Activated T-helper 1 cell treated with anti-CD3 and anti-CD28 coated beads, Interleukin-12 subunit alpha, Interleukin-12 subunit beta, Interleukin-2, Interleukin-4 antibody, amounts not matched to agents 30 ng/mL and 10 ng/mL and 1 ng/mL, durations not matched to agents 14 hours and 24 hours and 36 hours (primary cell): ENCODE measurements at places on chromosomes 7 and 10. TPM values are rescaled to one million over a fixed set of nuclear protein-coding genes. Genes with fewer than 3 reads are reported as not detected.
A peak's percentile ranks its signal among the peaks of the same experiment; 100 is the strongest.

Gene CALY
- total RNA-seq: not detected in 2 replicates

Gene AGFG2
- 113 and 124 TPM in 2 replicates for total RNA-seq

Gene RBP3
- total RNA-seq: not detected in 2 replicates

Gene ABCB4
- not detected in 2 replicates for total RNA-seq

GRCh38 chr7:38630720-38631673 lies at the start of gene AMPH:
AMPH (minus strand) TSS chr7:38631373; CDS start chr7:38631351, 22 bp downstream.
- no peak for DNase-seq
- H3K4me1 ChIP-seq: no peaks in the 10 kb centered on the region
- H3K27ac ChIP-seq: no peak within 1 kb of the TSS
- peak within 1 kb of the TSS; percentile 30 for H3K4me3 ChIP-seq

GRCh38 chr7:92835851-92836488 lies 403 bp downstream of the CDK6 start:
- H3K27me3 ChIP-seq: peaks cover 5% of the 10 kb centered on the region
- peak overlapping the region; percentile 91 for H3K27ac ChIP-seq
- H3K4me3 ChIP-seq: peak overlapping the region; percentile 97
- H3K36me3 ChIP-seq: peaks cover 30% of the 10 kb centered on the region

- no peak overlapping the region for H3K4me3 ChIP-seq
- no peak for DNase-seq
Observed at GRCh38 chr7:90540406-90540805, 55.7 kb upstream of the CDK14 start.

GRCh38 chr7:139495580-139496125 lies 12.2 kb upstream of the KLRG2 start:
- DNase-seq: no peak
- H3K4me3 ChIP-seq: no peak overlapping the region
- H3K36me3 ChIP-seq: no peaks in the 10 kb centered on the region

DNA sequence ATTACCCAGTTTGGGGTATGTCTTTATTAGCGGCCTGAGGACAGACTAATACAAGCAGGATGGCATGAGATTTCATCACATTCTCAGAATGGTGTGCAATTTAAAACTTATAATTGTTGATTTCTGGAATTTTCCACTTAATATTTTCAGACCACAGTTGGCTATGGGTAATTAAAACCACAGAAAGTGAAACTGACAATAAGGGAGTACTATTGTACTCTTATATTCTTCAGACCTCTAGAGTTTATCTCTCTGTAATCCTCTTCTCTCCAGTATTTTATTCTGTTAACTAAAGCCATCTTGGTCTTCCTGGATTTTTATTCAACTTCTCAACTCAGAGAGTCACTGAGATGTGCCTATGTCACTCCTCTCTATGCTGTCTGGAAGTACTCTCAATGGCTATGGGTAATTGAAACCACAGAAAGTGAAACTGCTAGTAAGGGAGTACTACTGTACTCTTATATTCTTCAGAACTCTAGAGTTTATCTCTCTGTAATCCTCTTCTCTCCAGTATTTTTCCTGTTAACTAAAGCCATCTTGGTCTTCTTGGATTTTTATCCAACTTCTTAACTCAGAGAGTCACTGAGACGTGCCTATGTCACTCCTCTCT lies 118.3 kb downstream of the PPP1R17 start:
- H3K27ac ChIP-seq: no peak overlapping the region
- no peaks in the 10 kb centered on the region for H3K4me1 ChIP-seq
- no peak for DNase-seq
- no peaks in the 10 kb centered on the region for H3K36me3 ChIP-seq
- no peak overlapping the region for H3K4me3 ChIP-seq

DNA sequence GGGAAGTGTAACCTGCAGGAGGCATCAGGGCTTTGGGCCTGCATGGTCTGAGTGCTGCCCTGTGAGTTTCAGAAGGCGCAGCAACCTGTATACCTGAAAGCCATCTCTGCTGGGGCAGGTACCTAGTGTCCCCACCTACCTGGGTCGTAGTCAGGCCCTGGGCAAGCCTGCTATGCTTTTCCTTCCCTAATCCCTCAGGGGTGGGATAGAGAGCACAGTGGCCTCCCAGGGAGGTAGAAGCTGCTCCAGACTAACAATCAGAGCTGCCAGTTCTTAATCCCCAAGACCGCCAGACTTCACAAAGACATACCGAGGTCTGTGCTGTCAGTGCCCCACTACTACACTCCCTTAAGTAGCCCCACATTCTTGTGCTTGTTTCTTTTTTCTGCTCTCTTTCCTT lies 52.0 kb downstream of the PTEN start:
- DNase-seq: no peak
- H3K27ac ChIP-seq: no peak overlapping the region
- H3K4me1 ChIP-seq: peaks cover 44% of the 10 kb centered on the region
- no peaks in the 10 kb centered on the region for H3K27me3 ChIP-seq
- H3K4me3 ChIP-seq: no peak overlapping the region
- peaks cover 49% of the 10 kb centered on the region for H3K36me3 ChIP-seq
